ENCODE measurements at places on chromosomes 16 and 17.

DNA sequence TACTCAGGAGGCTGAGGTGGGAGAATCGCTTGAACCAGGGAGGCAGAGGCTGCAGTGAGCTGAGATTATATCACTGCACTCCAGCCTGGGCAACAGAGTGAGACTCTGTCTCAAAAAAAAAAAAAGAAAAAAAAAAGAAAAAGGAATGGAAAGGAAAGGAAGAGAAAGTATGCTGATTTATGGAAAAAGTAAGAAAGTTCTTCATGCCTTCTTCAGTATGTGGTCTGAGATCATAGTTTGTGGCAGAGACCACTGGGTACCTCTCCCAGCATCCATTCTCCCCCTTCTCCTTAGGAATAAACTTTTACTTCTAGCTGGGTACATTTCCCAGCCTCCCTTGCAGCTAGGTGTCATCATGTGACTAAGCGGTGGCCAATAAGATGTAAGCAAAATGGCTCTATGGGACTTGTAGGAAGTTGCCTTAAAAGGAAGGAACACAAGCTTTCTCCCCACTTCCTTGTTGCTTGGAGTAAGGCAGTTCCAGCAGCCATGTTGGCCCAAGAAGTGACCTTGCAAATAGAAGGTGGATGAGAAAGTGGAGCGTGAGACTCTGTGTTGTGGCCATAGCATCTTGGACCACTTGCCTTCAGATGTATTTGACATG lies 26.1 kb upstream of the XPO6 start:
- no peak for DNase-seq

DNA sequence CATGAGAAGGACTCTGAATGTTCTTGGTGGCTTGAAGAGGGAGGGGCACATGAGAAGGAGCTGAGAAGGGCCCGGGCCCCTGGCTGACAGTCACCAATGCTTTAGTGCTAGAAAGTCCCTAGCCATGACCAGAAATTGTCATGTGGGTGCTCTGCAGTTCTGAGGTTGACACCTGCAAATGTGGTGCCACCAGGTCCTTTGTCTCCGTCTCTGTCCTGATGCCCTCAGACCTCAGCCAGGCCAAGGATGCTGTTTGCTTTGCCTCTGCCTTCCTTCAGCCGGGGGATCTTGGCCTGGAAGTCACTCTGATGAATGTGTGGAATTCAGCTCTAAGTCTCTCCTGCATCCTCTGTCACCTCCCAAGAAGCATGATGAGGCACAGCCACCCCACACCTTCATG lies 63.6 kb downstream of the TNFRSF13B start:
- DNase-seq: no peak

- DNase-seq: no peak
Measured at GRCh38 chr17:48612854-48613691, 2.0 kb downstream of the HOXB8 start.

DNA sequence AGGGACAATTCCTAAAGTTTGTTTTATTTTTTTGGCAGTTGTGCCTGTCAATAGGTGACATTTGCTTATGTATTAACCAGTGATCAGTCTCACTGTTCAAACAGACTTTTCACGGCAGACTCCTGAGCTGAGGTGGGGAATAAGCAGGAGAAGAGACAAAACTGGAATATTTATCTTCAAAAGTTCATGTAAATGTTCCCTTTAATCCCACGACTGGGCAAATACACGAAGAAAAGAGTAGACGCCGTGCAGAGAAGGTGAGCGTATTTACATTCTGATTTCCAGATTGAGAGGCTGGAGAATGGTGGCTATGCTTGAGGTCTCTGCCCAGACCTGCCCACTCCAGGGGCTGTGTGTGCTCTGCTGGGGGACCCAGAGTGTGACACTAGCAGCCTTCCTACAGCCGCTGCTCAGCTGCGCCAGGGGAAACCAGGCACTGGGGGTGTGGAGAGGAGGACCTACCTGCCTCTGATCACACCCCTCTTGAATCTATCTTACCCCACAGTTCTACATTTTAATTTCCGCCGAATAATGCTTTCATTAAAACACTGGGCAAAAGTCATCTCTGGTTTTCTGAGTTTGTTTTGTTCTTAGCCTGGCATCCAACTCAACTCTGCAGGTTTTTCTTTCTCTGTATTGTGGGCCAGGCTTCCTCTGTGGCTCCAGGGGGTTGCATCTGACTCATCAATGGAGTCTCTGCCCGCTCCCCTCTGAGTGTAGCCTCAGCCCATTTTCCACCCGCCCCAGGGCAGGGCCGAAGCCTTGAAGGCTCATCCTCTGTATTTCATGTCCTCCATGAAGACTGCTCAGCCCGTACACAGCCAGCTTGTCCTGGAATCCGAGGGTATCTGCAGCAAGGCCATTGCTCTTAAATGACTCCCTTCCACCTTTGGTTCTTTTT lies 237.1 kb downstream of the NTN1 start:
- DNase-seq: no peak

DNA sequence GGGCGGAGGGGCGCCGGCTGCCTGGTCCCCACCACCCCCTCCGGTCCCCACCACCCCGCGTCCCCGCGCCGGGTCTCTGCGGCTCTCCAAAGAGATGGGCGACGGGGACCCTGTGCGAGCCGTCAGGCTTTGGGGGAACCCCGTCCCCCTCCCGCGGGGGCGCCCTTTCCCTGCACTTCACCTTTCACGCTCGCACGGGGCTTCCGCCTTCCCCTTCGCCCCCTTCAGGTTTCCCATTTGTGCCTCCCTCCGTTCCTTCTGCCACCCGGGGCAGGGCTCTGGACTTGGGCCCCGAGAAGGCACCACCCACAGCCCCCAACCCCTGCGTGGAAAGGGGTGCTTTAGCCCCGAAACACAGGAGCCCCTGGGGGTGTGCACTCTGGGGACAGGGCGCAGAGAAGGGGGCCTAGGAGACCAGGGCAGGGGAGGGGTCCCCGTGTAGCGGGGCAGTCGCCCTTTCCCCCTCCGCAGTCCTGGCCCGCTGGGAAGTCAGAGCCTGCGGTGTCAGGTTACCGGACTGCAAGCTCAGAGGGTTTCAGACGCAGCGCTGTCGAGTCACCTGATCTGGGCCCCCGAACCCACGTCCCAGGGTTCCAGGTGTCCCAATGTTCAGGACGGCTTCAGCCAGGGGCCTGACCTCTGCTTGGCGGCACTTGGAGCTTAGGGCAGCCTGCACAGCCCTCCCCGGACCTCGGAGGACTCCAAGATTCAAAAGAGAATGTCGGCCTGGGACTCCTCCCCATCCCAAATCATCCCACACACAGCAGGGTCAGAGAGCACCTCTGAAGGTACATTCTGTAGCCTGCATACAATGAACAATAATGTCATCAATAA lies 6.7 kb upstream of the CCDC92B start:
- no peak for DNase-seq
